ENCODE measurements at places on chromosomes 11 and 22.

DNA sequence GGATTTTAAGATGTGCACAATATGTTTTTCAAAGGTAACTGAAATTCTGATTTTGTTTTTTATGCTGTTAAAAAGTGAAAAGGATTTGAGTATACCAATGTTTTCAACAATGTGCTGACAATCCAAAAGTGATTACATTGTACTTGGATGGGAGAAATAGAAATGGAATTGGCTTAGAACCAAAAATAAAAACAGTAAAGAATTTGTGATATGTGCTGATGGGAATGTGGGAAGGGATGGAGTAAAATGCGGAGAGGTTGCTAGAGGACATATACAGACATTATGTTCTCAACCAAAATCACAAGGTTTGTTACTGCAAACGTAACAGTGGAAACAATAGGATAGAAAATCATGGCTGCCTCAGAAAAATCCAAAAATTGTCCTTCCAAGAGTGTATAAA lies 279.3 kb upstream of the TENM4 start:
- DNase-seq, result no peak

- no peak for DNase-seq
These were observed 11.7 kb upstream of the SORL1-AS1 start for GRCh38 chr11:121464352-121464946.

DNA sequence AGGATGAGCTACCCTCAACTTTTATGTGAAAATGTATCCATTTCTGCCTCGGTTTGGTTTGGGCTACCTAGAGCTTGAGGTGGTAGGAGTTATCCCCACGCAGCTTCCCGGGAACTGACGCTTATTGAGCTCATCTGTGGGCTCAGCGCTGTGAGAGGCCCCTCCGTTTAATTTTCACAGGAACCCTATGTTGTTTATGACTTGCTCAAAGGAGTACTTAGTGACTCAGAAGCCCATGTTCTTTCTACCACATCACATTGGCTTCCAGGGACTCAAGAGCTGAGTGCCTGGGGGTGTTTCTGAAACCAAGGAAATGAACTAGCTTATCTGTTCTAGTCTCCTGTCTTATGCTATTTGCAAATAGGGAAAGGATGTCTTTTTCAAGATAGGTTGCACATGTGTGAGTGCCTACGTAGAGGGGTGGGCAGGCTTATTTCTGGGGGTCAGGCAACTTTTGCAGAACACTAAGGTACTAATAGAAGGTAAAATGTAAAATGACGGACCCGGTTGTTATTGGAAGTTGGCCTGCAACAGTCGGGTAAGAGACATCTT lies 40.5 kb downstream of the MICAL2 start:
- DNase-seq, result no peak

- DNase-seq, result no peak
These were observed 101.3 kb upstream of the GAL start for GRCh38 chr11:68583041-68583446.

DNA sequence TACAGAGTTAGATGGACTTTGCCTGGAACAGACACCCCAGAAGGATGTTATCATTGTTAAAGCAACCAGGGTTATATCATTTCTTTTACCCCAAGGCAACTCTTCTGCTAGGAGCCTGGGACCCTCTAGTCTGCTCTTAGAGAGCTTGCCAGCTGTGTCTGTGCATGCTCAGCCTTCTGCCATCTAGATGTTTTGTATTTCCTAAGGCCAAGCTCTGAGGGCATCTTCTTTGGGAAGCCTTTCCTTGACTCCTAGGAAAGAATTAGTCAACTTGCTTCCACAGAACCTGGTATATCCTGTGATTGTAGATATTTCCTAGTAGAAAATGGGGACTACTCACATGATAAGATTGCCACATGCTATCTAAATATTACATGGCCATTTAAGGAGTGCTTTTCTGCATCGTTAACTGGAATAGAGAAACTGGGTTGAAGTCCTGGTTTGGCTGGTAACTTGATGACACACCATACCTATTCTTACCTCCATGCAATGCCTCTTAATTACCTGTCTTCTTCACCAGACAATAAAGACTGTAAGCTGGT lies 87.6 kb downstream of the STIM1 start:
- no peak for DNase-seq

GRCh38 chr22:40894417-40894816 lies 32.5 kb upstream of the DNAJB7 start:
- DNase-seq, result no peak

- no peak for DNase-seq
These were observed 85.5 kb upstream of the PGR start for GRCh38 chr11:101215069-101215468.

GRCh38 chr11:70002433-70002832 lies 75.7 kb upstream of the ANO1 start:
- DNase-seq, result no peak

GRCh38 chr11:114929351-114930000 lies 251.1 kb downstream of the NXPE2 start:
- DNase-seq, result no peak

DNA sequence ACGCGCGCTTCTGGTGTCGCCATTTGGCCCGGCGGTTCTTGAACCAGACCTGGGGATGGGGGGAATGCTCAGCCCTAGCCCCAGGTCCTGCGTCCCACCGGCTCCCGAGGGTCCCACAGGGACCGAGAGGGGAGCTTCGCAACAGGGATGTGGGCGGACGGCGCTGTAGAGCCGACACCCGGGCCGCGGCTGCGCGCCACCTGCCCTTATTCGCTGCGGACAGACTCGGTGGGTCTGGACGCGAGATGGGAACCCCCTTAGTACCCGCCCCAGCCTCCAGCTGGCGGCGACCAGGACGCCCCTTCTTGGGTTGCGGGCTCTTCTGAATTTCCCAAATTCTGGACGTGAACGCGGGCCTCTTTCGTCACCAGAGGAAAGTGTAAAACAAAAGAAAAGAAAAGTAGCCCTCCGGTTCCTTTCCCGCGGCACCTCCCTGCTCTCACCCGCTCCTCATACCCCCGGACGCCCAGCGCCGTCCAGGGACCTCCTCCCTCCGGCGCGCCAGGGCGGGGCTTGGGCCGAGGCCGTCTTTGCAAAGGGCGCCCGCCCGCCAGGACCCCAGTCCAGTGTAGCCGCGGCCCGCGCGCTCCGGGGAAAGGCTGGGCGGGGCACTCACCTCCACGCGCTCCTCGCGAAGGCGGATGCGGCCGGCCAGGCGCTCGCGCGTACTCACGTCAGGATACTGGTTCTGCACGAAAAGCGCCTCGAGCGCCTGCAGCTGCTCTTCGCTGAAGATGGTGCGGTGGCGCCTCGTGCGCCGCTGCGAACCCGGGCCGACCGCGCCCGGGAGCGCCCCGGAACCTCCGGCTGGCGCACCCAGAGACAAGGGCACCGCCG lies 827 bp downstream of the GSC2 start:
- DNase-seq, result no peak

DNA sequence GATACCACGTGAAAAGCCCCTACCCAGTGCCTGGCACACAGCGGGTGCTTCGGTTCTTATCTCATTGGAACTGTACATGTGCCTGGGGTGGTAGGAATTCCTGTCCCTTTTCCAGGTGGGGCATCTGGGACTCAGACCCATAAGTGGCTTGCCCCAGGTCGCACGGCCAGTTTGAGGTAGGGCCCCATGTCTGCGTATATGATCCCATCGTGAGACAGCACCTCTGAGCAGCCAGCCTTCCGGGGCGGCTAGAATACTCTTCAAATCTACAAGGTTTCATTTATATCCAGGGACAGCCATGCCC lies 33.5 kb upstream of the SMIM38 start:
- DNase-seq, result no peak

- DNase-seq, result no peak
These were observed 83.7 kb upstream of the ARHGAP32 start for GRCh38 chr11:129275828-129276227.

GRCh38 chr22:29604076-29604360 lies 585 bp downstream of the NF2 start:
- no peak for DNase-seq

DNA sequence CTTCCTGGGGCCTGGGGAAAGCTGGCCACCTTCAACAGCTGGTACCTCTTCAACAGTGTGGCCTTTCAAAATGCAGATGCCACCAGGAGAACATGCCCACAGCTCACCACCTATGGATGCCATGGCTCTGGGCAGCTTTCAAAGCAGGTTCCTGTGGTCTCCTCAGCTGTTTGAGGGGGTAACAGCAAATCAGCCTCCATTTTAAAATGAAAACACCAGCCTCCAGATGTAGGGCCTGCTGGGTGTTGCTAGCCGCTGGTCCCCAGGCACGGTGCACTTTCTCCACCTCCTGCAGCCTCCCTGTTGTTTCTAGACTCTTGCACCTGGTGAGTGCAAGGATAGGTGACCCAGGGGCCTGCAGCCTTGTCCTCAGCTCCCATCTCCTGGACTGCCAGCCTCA lies 10.0 kb downstream of the CDPF1 start:
- no peak for DNase-seq

- no peak for DNase-seq
These were observed 17.0 kb downstream of the SLC22A12 start for GRCh38 chr11:64608046-64608445.

- no peak for DNase-seq
These were observed 24.4 kb downstream of the HORMAD2 start for GRCh38 chr22:30104501-30105156.

GRCh38 chr11:17939542-17939941 lies 73.3 kb downstream of the SERGEF start:
- no peak for DNase-seq

- no peak for DNase-seq
These were observed 13.4 kb upstream of the P2RY2 start for GRCh38 chr11:73204711-73205121.

GRCh38 chr22:44587737-44588310 lies 89.8 kb upstream of the RTL6 start:
- DNase-seq, result no peak

- no peak for DNase-seq
These were observed 66.7 kb downstream of the PACSIN2 start for GRCh38 chr22:42948294-42948693.

GRCh38 chr22:19807914-19808872 lies 46.5 kb downstream of the GNB1L start:
- no peak for DNase-seq

DNA sequence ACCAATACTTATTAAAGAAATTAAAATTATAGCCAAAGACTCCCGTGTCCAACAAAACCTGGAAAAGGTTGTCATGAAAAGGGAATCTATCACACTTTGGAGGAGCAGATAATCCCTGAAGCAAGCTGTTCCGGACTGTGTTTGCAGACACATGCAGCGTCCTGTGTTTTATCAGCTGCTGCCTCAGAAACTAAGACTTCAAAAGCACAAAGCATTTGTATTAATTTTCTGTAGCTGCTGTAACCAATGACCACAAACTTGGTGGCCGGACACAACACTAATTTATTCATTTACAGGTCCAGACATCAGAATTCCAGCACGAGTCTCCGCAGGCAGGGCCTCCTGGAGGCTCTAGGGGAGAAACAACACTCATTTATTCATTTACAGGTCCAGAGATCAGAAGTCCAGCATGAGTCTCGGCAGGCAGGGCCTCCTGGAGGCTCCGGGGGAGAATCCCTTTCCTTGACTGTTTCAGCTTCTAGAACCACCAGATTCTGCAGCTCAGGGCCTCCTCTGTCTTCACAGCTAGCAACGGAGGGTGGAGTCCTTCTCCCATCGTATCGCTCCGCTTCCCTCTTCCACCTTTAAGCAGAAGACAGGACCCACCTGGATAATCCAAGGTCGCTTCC lies 465.3 kb downstream of the BRD1 start:
- no peak for DNase-seq

- DNase-seq, result no peak
These were observed 60.5 kb upstream of the CHST1 start for GRCh38 chr11:45725776-45726492.

DNA sequence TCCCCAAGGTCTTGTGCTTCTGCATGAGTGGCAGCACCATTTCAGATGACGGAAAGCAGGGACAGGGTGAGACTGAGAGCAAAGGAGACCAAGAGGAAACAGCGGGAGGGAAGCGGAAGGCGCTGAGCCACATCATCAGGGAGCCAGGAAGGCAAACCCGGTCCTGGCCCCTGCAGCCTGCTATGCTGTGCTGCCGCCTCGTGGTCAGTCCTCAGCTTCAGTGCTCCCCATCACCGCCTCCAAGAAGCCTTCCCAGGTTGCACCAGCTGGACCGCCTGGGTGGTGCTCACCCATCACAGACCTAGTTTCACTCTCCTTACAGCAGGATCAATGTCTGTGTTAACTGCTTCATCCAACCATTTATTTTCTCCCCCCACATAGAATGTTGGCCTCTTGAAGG lies 73.0 kb upstream of the PHF21B start:
- DNase-seq, result no peak
